ENCODE measurements at places on chromosomes 1 and 21.
A peak's percentile ranks its signal among the peaks of the same experiment; 100 is the strongest.

GRCh38 chr1:169697755-169698154 lies 13.7 kb downstream of the SELL start:
- DNase-seq, result no peak

DNA sequence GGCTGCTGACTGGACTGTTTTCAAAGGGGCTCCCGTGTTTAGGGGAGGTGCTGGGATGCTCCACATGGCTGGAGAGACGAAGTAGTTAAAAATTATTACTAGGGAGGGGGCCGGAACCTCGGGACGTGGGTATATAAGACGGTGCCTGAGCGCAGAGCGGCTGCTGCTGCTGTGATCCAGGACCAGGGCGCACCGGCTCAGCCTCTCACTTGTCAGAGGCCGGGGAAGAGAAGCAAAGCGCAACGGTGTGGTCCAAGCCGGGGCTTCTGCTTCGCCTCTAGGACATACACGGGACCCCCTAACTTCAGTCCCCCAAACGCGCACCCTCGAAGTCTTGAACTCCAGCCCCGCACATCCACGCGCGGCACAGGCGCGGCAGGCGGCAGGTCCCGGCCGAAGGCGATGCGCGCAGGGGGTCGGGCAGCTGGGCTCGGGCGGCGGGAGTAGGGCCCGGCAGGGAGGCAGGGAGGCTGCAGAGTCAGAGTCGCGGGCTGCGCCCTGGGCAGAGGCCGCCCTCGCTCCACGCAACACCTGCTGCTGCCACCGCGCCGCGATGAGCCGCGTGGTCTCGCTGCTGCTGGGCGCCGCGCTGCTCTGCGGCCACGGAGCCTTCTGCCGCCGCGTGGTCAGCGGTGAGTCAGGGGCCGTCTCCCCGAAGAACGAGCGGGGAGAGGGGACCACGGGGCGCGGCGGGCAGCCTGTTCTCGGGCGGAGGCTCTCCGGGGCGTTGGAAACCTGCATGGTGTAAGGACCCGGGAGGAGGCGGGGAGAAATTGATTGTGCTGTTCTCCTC lies at the start of gene CHODL:
TSS of gene CHODL (plus strand) at position 163 of the 793 bp plus-strand sequence. CDS start at position 554, 391 bp downstream.
- DNase-seq, result no peak

GRCh38 chr1:226568077-226568831 lies 19.7 kb downstream of the STUM start:
- no peak for DNase-seq

GRCh38 chr1:93552741-93553455 lies 105.0 kb downstream of the FNBP1L start:
- DNase-seq, result peak; percentile 21

- no peak for DNase-seq
Measured at GRCh38 chr1:180693564-180694244, 61.9 kb downstream of the XPR1 start.

- no peak for DNase-seq
Measured at GRCh38 chr1:63704443-63704842, 69.4 kb upstream of the ROR1 start.

GRCh38 chr1:214010717-214011116 lies 22.9 kb downstream of the PROX1 start:
- DNase-seq, result no peak

DNA sequence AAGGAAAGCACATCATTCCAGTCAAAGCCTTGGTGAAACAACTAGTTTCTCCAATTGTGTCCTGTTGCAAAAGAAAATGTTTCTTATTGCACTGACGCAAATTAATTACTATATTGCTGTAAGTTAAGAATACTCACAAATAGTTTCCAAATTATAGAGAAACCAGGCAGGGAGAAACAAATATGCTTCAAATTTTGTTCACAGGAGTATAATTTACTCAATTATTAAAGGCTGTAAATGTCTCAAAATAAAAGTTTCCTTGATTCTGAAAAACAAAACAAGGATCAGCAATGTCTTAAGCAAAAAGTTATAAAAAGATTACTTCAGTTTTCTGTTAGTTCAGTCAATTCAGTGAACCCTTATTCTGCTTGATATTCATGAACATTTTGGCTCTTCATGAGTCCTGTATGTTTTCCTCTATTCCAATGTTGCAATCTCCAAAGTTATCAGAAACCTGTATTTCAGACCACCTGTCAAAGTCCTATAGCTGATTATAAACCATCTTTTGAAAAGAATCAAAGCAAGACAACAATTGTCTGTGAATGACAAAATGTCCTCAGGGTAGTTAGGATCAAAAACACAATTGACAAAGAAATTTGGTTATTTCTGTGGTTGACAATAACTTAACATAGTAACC lies 11.7 kb upstream of the SYPL2 start:
- no peak for DNase-seq

Data from substantia nigra (tissue), 51 donors.